ENCODE measurements at places on chromosomes 16 and 17. TPM values are rescaled to one million over a fixed set of nuclear protein-coding genes. Genes with fewer than 3 reads are reported as not detected.

DNA sequence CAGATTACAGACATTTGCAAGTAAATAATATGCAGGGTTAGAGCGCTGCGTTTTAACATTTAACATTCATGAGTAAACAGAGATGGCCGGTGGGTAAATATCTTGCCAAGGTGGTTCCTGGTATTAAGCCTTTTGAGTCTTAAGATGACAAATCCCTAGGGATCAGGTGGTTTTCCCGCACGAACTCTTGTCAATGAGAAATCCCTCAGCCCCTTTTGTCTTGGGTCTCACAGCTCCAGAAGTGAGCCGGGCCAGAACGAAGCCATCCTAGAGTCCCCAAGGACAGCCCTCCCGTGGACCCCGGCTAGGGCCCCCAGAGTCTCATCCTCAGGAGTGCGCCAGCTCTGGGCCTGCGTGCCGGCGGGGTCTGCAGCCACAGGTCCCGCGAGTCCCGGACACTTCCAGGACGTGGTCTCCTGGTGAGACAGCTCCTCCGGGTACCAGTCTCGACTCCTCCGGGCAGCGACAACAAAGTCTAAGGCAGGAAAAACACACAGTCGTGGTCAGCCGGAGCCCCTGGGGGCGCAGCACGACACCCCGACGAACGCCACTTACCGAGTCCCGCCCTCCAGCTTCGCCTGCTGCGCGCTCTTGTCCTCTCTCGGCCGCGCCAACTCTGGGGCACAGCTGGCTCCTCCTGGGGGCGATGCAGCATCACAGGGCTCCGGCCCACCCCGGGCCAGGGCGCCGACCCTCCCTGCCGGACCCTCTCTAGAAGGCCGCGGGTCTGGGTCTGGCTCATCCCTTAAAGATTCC lies 13.3 kb downstream of the MIS12 start:
- H3K4me1 ChIP-seq = peaks cover 23% of the 10 kb centered on the region
- H3K27me3 ChIP-seq = no peaks in the 10 kb centered on the region
- no peak overlapping the region for H3K27ac ChIP-seq
- DNase-seq = no peak
- H3K4me3 ChIP-seq = peak overlapping the region; percentile 61

- peaks cover 10% of the 10 kb centered on the region for H3K4me1 ChIP-seq
These were observed 646 bp downstream of the KIF22 start for GRCh38 chr16:29790949-29791844.

NOS2 gene
- total RNA-seq = 0.41 TPM

JMJD6 gene
- total RNA-seq = 54.3 TPM

GRCh38 chr16:53024045-53024444 lies 28.7 kb downstream of the CHD9NB start:
- DNase-seq = no peak
- no peak overlapping the region for H3K4me3 ChIP-seq
- no peaks in the 10 kb centered on the region for H3K36me3 ChIP-seq
- no peaks in the 10 kb centered on the region for H3K4me1 ChIP-seq
- no peaks in the 10 kb centered on the region for H3K27me3 ChIP-seq
- no peak overlapping the region for H3K27ac ChIP-seq

DNA sequence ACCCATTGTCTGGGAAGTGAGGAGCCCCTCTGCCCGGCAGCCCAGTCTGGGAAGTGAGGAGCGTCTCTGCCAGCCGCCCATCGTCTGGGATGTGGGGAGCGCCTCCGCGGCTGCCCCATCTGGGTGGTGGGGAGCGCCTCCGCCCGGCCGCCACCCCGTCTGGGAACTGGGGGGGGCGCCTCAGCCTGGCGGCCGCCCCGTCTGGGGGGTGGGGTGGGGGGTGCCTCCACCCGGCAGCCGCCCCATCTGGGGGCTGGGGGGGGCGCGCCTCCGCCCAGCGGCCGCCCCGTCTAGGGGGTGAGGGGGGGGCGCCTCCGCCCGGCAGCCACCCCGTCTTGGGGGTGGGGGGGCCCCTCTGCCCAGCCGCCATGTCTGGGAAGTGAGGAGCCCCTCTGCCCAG lies 78.4 kb downstream of the RPGRIP1L start:
- no peak for DNase-seq
- no peaks in the 10 kb centered on the region for H3K27me3 ChIP-seq
- no peaks in the 10 kb centered on the region for H3K36me3 ChIP-seq
- H3K4me3 ChIP-seq = no peak overlapping the region
- no peaks in the 10 kb centered on the region for H3K4me1 ChIP-seq

GRCh38 chr17:57294101-57294500 lies 37.8 kb downstream of the MSI2 start:
- no peak overlapping the region for H3K4me3 ChIP-seq
- no peak for DNase-seq
- no peaks in the 10 kb centered on the region for H3K27me3 ChIP-seq
- peaks cover 16% of the 10 kb centered on the region for H3K4me1 ChIP-seq

KCNH4 gene
- 0.20 TPM for total RNA-seq

DNA sequence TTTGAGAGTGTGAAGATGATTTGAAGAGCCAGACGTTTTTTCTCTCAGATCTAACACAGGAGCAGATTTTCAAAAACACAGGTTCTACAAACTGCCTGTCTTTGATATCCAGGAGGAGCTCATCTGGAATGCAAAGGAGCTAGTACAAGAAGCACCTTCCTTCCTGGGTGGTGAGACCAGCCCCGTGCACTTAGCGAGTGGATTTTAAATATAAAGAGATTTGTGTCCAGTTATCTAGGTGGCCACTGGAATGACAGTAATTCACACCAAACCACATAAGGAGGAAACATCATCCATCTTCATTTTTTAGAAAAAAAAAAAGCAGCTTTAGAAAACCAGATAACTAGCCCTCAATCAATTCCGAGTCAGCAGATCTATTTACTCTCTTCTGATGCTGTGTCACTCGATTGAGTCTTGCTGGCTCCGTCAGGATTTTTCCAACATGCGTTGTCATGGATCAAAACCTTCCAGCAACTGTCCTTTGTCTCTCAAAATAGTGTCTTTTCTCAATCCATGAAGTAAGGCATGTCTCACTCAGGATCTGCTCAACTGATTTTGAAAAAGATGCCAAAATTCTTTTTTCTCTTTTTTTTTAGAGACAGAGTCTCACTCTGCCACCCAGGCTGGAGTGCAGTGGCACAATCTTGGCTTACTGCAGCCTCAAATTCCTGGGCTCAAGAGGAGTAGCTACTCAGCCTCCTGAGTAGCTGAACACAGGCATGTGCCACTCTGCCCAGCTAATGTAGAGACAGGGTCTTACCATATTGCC lies 451.2 kb upstream of the PSMD7 start:
- no peaks in the 10 kb centered on the region for H3K4me1 ChIP-seq
- H3K36me3 ChIP-seq = no peaks in the 10 kb centered on the region
- H3K27ac ChIP-seq = no peak overlapping the region
- H3K4me3 ChIP-seq = no peak overlapping the region

GRCh38 chr16:52470585-52470984 lies 76.4 kb downstream of the TOX3 start:
- no peak for DNase-seq
- H3K27me3 ChIP-seq = no peaks in the 10 kb centered on the region
- no peaks in the 10 kb centered on the region for H3K36me3 ChIP-seq
- H3K27ac ChIP-seq = no peak overlapping the region
- no peaks in the 10 kb centered on the region for H3K4me1 ChIP-seq
- H3K4me3 ChIP-seq = no peak overlapping the region

DNA sequence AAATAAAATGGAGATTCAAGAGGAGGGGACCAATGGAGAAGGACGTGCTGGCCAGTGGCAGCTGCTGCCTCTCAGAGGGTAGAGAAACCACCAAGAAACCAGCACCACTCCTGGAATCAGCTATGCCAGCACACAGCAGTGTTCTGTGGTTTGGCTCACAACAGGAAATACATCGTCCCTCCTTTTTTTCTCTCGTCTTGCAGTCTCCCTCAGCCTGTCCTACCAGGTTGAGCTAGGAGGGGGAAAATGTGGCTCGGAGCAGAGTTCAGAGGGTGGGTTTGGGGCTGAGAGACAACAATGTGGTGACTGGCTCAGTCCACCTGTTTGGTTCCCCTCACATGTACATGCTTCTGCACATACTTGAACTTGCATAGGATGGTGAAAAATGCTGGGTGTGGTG lies 19.9 kb upstream of the SLC16A5 start:
- H3K36me3 ChIP-seq = peaks cover 21% of the 10 kb centered on the region
- H3K27ac ChIP-seq = no peak overlapping the region
- peak; percentile 17 for DNase-seq
- H3K4me3 ChIP-seq = no peak overlapping the region
- no peaks in the 10 kb centered on the region for H3K27me3 ChIP-seq

RPUSD1 gene
- 22.0 TPM for total RNA-seq

- H3K36me3 ChIP-seq = no peaks in the 10 kb centered on the region
- H3K27me3 ChIP-seq = no peaks in the 10 kb centered on the region
- H3K4me1 ChIP-seq = peaks cover 98% of the 10 kb centered on the region
- H3K4me3 ChIP-seq = no peak overlapping the region
- no peak overlapping the region for H3K27ac ChIP-seq
These were observed 14.3 kb downstream of the STAT3 start for GRCh38 chr17:42373896-42374295.

DNA sequence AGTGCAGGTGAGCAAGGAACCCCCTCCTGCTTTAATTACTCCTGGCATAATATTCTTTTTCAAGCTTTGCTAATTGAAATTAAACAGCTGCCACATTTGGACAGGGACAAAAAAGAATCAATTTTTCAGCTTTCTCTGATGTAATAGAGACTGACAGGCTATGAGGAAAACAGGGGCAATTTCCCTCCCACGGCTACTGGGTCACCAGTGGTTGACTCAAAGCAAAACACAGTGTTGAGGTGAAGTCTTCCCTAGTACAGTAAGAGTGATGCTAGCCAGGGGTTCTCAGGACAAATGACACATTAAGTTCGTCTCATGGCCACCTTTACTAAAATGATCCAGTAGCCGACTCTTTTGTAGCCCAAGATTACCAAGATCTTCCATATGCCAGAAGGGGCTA lies 38.6 kb upstream of the PMFBP1 start:
- H3K27me3 ChIP-seq = no peaks in the 10 kb centered on the region
- H3K36me3 ChIP-seq = no peaks in the 10 kb centered on the region

MYH1 gene
- not detected for total RNA-seq

CTRB2 gene
- total RNA-seq = not detected

Data from spleen (tissue), 13 donors.